HCT116 (cell line): ENCODE measurements at places on chromosomes 7 and 10. TPM values are rescaled to one million over a fixed set of nuclear protein-coding genes. Genes with fewer than 3 reads are reported as not detected.

UCN3 gene
- total RNA-seq, result not detected

AEBP1 gene
- total RNA-seq, result 0.49 TPM

PWWP2B gene
- total RNA-seq, result 13.9 TPM

GRCh38 chr7:123655614-123656013, at the start of gene LMOD2:
Gene LMOD2 (plus strand): TSS chr7:123655866. CDS start chr7:123655964, 98 bp downstream.
- no peak within 1 kb of the TSS for H3K27ac ChIP-seq
- H3K4me3 ChIP-seq, result no peak within 1 kb of the TSS
- DNase-seq, result no peak
- H3K27me3 ChIP-seq, result no peaks in the 10 kb centered on the region

- H3K4me1 ChIP-seq, result peaks cover 6% of the 10 kb centered on the region; the same call in 1 of the 2 replicates
- H3K36me3 ChIP-seq, result no peaks in the 10 kb centered on the region
- H3K4me3 ChIP-seq, result no peak overlapping the region
- DNase-seq, result no peak
- no peaks in the 10 kb centered on the region for H3K27me3 ChIP-seq
- no peak overlapping the region for H3K27ac ChIP-seq
Measured at GRCh38 chr10:95517536-95518454, 43.4 kb downstream of the SORBS1 start.

GRCh38 chr7:45869426-45869825, 3.5 kb downstream of the CCDC201 start:
- H3K4me3 ChIP-seq, result no peak overlapping the region
- no peak overlapping the region for H3K27ac ChIP-seq
- H3K36me3 ChIP-seq, result no peaks in the 10 kb centered on the region
- no peaks in the 10 kb centered on the region for H3K4me1 ChIP-seq

- H3K27ac ChIP-seq, result no peak overlapping the region
- no peaks in the 10 kb centered on the region for H3K4me1 ChIP-seq
- H3K36me3 ChIP-seq, result no peaks in the 10 kb centered on the region
- no peak overlapping the region for H3K4me3 ChIP-seq
- no peak for DNase-seq
Measured at GRCh38 chr10:102289840-102290239, 44.5 kb downstream of the GBF1 start.
